ENCODE measurements at places on chromosomes 7 and 10.

DNA sequence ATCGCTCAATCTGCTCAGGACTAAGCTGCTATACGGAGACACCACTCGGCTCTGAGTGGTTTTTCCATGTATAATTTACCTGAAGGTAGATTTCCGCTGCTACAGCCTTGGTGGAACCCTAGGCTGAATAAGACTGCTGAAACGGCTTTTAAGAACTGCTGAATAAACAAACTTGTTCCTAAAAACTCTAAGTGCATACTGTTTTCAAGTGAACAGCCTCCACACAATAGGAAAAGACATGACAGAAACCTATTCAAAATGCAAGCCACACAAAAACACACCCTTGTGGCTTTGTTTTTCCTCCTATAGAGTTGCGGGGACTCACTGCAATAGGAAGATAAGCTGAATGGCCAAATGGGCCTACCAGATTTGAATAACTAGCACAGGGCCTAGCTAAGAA, 117.2 kb downstream of the UBE2H start:
- DNase-seq: no peak

- DNase-seq: no peak
Measured at GRCh38 chr7:107742678-107743566, 1.0 kb upstream of the CBLL1 start.

- DNase-seq: no peak
Measured at GRCh38 chr7:63041786-63042185, 956.9 kb upstream of the ZNF722 start.

- DNase-seq: no peak
Measured at GRCh38 chr10:70321897-70322890, 38.4 kb upstream of the NPFFR1 start.

GRCh38 chr10:94052866-94053791, 59.4 kb downstream of the PLCE1 start:
- no peak for DNase-seq

DNA sequence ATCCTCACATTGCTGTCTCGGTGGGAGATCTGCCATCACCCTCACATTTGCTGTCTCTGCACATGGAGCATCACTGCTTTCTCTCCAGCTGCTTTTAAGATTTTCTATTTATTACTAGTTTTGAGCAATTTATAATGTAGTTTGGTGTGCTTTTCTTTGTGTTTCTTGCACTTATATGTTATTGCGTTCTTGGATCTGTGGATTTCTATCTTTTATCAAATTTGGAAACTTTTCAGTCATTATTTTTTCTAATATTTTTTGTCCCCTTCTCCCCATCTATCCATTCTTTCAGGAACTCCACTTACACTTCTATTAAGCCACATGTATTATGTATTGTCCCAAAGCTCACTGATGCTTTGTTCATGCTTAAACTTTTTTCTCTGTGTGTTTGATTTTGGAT, 108.9 kb downstream of the FOXL3 start:
- DNase-seq: no peak

DNA sequence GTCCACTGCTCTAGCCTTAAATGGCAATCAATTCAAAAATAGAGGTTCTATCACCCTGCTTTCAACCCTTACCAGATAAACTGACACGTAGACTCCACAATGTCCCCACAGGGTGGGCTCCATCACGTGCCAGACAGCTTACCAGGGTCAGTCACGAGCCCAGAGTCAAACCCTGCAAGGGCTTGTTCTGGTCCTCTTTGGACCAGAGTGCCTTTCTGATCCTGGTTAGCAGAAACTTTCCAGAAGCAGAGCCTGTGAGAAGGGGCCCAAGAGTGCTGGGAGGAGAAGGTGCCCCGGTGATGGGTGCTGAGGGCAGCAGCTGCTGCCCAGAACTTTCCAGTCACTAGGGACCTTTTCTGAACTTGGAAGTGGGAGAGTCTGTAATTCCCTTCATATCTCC, 354 bp upstream of the GIMAP5 start:
- no peak for DNase-seq

GRCh38 chr7:155454183-155455112, 3.5 kb upstream of the EN2 start:
- peak; percentile 52 for DNase-seq

GRCh38 chr7:93914581-93915066, 6.9 kb upstream of the GNG11 start:
- DNase-seq: no peak

DNA sequence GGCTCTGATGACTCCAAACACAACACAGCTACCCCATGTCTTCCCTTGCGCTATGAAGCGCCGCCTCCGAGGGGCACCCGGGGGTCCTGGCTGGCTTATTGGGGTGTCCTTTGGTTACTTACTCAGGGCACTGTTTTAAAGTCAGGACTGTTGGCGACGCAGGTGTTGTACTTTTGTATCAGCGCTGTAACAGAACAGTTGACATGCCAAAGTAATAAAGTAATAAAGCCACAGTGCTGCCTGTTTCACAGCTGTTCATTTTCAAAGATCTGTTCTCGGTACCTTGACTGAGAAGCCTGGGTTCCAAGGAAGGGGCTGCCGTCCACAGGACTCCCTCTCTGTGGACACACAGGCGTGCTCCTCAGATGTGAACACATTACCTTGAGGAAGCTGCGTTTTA, 64.1 kb downstream of the WDR37 start:
- DNase-seq: no peak

DNA sequence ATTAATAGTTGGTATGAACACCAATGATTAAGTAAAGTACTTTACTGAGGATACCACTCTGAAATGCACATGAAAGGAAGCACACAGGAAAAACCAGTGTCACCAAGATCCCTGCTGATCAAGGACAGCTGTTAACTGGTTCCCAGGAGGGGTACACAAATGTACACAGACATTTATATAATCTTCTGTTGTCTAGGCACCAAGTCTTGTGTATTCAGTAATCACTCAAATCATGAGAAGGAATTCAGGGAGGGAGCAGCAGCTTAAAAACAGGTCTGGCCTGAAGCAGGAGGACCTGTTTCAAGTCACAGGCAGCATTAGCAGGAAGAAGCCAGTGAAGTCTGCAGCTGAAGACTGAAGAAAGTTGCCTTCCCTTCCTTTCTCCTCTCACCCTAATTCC, 18.7 kb downstream of the MPP7 start:
- DNase-seq: peak; percentile 70

DNA sequence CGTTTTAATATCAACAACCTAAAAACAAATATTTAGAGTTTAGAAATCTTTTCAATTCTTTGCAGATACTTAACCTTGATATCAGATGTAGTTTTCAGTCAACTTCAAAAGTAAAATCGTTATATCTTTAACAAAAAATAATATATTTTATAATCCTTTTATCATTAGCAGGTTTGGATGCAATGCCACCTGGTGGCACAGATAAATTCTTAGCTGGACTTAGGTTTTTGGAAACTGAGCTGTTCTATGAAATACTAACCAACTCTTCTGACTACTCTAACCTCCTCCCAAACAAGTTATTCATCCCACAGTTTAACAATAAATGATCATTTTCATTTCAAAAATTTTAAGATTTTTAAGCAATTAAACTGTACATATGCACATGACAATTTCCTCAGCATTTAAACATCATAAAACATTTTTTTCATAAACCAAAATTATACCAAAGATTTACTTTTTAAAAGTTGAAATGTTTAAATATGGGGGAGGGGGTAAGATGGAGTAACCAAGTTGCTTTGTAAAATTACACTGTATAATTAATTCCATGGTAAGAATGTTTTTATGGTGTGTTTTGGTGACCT, 56.9 kb downstream of the HIBADH start:
- no peak for DNase-seq

DNA sequence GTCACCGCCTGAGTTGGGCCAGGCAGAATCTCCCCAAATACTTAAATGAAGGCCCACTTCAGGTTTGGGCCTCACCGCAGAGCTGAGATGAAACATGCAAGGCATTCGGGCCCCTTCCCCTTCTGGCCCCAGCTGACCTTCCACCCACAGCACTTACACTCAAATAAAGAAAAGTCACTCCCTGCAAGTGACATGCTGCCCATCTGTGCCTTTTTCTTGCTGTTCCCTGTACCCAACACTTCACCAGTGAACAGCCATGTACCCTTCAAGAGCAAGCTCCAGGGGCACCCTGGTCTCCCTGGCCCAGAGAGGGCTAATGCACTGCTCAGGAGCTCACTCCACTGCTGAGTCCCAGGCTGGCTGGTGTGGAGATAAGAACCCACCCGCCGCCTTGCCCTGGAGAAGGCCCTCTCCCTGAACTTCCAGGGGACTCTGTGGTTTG, 40.7 kb downstream of the ZCCHC24 start:
- DNase-seq: no peak

- DNase-seq: no peak
Measured at GRCh38 chr10:90884431-90884830, 12.7 kb downstream of the RPP30 start.

- DNase-seq: no peak
Measured at GRCh38 chr7:108140671-108141070, 10.5 kb upstream of the LAMB4 start.

GRCh38 chr10:3692387-3692999, 92.5 kb downstream of the KLF6 start:
- no peak for DNase-seq

DNA sequence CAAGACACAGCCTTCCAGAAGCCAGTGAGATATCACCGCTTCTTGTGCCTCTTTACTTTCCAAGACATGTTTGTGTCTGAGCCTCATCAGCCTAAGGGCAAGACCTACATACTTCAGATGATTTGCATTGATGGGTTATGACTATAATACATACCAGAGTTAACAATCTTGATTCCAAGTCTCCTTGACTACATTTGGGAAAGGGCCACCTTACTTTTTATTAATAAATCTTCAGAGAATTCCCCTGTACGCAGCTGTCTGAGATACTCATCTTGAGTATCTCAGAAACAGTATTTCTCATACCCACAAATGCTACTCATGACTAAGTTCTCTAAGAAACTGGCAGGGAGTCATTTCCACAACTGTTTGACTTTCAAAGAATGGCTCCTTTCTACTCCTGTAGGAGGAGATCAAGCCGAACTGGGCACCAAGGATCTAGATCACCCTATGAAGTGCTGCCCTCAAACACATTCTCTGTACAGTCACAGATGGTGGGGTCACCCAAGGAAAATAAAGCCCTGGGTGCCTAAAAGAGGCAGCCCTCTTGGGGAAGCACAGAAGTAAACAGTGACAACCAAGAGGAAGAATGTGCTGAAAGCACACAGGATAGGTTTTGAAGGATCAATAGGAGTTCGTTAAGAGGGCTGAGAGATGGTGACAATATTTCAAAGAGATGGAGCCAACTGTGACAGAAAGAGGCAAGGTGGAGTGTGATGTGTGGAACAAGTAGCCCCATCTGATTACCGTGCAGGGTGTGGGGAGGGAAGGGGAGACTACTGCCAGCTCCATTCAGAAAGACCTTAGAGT, 138.9 kb downstream of the JAZF1 start:
- no peak for DNase-seq

- no peak for DNase-seq
Measured at GRCh38 chr7:112202816-112203215, 3.4 kb downstream of the DOCK4 start.

GRCh38 chr10:4053940-4054339, 268.9 kb upstream of the KLF6 start:
- no peak for DNase-seq

DNA sequence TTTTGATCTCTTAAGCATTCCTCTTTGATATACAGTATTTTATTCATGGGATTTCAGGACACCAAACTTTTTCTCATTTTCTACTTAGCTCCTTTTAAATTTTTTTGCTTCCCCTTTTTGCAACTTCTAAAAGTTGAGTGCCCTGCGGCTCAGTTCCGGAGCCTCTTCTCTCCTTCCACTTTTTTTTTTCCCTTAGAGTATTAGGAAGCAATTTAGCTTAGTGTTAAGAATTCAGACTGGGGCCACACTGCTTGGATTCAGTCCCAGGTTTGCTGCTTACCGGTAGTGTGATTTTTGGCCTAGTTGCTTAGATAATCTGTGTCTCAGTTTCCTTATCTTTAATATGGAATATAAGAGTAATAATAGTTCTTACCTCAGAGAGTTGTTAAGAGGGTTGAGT, 3.4 kb downstream of the STAM start:
- DNase-seq: no peak

DNA sequence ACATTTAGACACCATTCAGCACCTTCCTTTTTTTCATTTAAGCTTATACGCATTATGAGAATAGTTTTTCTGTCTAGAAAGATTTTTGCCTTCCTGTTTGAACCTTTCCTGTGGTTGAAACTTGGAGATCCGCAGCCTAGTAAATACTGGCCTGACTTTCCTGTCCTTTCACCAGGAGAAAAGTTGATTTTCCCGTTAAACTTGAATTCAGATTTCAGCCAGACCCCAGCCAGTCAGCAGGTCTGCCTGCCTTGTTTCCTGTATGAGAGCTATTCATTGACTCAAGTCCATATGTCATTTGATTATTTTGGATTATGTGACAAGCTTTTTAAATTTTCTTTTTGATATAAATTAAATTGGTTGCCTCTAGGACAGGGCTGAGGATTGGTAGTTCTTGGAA, 71.5 kb downstream of the EVX1 start:
- DNase-seq: peak; percentile 68

DNA sequence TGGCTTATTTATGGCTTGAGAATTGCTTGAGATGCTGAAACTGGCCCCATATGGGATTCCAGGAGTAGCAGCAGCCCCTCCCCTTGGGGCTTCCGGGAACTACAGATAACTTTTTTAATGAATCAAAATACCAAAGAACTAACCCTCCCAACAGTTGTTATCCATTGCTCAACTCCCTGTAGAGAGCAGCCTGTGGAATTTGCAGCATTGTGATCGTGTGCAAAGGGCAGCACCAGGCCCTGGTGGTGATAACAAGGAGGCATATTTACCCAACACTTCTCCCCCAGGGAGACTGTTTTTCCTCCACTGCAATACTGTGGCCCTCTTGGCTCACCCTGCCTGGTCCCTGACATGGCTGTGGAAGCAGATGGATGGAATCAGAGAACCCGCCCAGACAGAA, 196.2 kb downstream of the PLXNA4 start:
- DNase-seq: peak; percentile 54

DNA sequence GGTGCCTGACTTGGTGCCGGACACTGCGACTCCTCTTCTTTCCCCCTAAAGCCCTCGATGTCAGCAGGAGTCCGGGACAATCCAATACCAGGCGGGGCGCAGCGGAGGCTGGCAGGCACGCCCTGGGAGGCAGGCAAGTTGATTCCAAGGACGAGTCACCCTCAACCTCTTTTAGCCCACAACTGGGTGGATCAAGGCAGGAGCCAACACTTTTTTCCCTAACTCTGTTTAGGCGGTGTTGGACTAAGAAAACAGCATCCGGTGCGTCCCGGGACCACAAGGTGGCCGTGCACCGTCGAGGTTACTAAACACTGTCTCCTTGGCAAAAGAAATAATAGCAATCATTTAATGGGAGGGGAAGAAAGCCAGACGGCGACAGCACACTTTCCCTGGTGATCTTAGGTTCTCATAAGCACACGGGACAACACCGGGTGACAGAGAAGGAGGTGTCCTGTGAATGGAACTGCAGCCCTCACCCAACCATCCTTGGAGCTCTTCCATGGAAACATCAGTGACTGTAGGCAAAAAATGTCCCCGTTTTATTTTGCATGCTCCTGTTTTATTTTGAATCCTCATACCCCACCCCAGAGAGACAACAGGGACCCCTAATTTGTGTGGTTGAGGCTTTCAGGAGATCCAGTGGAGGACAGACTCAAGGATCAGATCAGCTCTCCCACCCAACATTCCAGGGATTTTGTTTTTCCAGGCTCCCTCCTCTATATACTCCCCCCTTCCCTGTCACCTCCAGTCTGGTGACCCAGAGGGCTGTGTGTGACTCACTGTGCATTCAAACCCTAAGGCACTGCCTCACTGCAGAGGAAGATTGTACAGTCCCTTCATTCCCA, 1.3 kb upstream of the CALCR start:
- peak; percentile 47 for DNase-seq
